H1 (cell line): ENCODE measurements at places on chromosomes 3 and 15. TPM values are rescaled to one million over a fixed set of nuclear protein-coding genes. Genes with fewer than 3 reads are reported as not detected.

The ANKRD34C gene
- total RNA-seq: not detected in 2 replicates

The IP6K2 gene
- 89.4 and 95.8 TPM in 2 replicates for total RNA-seq

The C3orf20 gene
- total RNA-seq: not detected in 2 replicates

DNA sequence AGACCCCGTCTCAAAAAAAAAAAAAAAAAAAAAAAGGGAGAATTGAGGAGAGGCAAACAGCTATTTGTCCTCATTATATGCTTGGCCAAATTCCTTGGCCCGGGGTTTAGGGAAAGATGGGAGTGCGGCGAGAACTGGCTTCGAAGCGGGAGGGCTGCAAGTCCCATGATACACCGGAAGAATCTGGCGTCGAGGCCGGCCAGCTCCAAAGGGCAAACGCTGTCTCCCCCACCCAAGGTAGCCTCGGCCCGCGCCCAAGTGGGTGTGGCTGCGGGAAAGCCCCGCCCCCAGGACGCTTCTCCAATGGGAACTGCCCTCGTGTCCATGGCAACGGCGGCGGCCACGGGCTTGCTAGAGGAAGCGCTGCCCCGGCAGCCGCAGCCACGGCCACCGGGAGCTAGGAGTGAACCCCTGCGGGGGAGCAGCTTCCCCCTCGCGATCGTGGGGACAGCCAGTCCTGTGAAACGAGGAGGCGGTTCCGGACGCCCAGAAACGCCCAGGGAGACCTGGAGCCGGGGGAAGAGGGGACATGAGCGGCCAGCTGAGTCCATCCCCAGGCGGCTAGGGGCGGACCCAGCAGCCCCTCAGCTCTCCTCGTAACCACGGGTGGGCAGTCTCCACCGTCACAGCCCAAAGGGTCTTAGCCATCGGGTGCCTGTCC lies at the start of gene TTLL13:
TSS of gene TTLL13 (plus strand) at position 354 of the 661 bp plus-strand sequence. CDS start 1,075 bp downstream, outside the sequence.
- H3K36me3 ChIP-seq: no peaks in the 10 kb centered on the region
- peaks cover 3% of the 10 kb centered on the region; the same call in 1 of the 2 replicates for H3K27me3 ChIP-seq
- DNase-seq: peak; percentile 100
- H3K4me1 ChIP-seq: no peaks in the 10 kb centered on the region

- H3K27ac ChIP-seq: no peak overlapping the region
- H3K4me1 ChIP-seq: no peaks in the 10 kb centered on the region; the same call in 1 of the 2 replicates
- H3K4me3 ChIP-seq: no peak overlapping the region
- no peak for DNase-seq
These were observed 11.1 kb upstream of the TBC1D21 start for GRCh38 chr15:73862276-73862675.

DNA sequence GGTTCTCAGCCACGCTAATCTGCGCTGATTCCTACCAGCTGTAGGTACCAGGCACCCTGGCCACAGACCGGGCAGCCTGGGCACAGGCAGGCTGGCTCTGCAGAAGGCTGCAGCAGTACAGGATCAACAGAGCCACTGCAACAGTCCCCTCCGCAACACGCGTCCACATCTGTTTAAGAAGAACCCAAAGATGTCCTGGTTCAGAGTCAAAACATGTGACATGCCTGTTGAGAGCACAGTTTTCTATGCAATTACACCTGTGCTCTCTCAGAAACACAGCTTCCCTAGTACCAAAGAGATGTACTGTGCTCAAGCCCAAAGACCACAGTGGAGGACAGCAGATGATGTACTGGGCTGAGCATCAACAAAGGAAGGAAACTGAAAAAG lies 18.8 kb downstream of the LRIG1 start:
- no peak overlapping the region for H3K27ac ChIP-seq
- H3K36me3 ChIP-seq: no peaks in the 10 kb centered on the region
- no peaks in the 10 kb centered on the region for H3K27me3 ChIP-seq
- no peak for DNase-seq
- peaks cover 48% of the 10 kb centered on the region for H3K4me1 ChIP-seq
- H3K4me3 ChIP-seq: no peak overlapping the region

DNA sequence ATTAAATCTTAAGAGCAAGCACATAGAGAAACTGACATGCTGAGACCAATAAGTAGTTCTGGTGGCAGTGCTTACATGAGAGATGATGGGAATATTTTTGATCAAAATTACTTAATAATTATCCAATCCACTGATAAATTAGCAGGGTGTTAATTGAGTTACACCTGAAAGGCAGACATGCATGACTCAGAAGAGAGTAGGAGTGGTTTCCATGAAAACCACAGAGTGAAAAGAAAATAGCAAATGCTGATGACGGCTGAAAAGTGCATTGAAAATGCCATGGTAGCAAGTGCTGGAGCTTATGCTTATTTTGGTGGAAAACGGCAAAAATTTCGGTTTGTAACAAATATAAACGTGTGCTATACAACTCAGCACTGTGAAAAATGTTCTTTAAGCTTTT lies 267.8 kb upstream of the LRRN1 start:
- H3K27ac ChIP-seq: no peak overlapping the region
- H3K36me3 ChIP-seq: no peaks in the 10 kb centered on the region
- no peak for DNase-seq
- H3K27me3 ChIP-seq: no peaks in the 10 kb centered on the region
- no peaks in the 10 kb centered on the region for H3K4me1 ChIP-seq
